ENCODE measurements at places on chromosomes 3 and 15. TPM values are rescaled to one million over a fixed set of nuclear protein-coding genes. Genes with fewer than 3 reads are reported as not detected.

GRCh38 chr3:111794711-111795110 is 64.4 kb upstream of the PHLDB2 start:
- DNase-seq, result no peak

DNA sequence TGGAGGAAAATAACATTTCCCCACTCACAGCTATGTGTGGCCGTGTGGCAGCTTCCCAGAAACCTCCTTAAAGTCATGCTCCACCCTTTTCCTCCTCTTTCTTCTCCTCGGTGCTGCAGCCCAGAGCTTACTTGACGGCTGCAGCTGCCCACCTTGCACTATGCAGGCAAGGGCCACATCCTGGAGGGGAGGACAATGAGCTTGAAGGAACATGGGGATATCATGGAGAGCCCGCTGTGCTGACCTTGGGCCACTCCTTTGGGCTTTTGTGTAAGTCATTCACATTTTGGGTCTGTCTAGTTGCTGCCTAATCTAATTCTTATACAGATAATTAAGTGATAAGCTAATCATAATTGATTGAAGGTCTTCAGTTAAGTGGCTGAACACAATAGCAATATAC is 28.0 kb downstream of the PRR20G start:
- no peak for DNase-seq

PP2D1 gene
- not detected for total RNA-seq

DNA sequence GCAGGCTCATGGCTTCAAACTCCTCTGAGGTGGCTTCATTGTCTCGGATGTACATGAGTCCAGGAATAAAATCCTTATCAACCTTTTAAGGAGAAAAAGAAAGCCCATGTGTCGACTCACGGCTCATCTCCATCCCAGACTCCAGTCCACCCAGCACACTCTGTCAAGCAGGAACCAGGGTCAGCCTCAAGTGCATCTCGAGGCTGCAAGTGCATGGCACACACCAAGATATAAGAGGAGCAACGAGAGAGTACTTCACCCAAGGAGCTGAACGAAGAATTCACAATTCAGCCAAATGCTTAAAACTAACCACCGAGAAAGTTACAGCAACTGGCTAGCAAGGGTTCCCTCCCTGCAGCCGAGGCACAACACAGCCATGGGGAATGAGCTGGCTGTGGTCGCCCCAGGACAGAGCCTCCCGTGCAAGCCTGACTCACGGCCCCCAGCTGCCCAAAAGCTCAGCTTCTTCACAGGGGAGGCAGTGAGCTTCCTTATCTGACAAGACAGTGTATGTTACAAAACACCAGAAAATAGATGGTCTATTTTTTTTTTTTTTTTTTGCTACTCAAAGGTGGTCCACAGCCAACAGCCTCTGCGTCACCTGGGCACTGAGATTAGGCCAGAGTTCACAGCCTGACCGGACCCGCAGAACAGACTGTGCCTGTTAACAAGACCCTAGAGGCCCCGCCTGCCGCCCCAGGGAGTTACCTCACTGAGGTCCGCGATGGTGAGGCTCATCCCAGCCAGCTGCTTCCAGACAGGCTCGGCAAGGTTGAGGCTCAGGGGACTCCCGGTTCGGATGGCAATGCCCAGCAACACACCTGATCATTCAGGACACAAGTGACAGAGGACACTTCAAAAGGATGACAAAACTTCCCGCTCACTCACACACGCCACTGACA is 15.9 kb upstream of the OCA2 start:
- DNase-seq, result peak; percentile 51

GRCh38 chr15:66651913-66652642 is 50.0 kb upstream of the SMAD6 start:
- no peak for DNase-seq

GRCh38 chr3:44942202-44942921 is 33.6 kb downstream of the ZDHHC3 start:
- DNase-seq, result no peak

GRCh38 chr3:13007251-13007941 is 65.8 kb downstream of the IQSEC1 start:
- no peak for DNase-seq

DNA sequence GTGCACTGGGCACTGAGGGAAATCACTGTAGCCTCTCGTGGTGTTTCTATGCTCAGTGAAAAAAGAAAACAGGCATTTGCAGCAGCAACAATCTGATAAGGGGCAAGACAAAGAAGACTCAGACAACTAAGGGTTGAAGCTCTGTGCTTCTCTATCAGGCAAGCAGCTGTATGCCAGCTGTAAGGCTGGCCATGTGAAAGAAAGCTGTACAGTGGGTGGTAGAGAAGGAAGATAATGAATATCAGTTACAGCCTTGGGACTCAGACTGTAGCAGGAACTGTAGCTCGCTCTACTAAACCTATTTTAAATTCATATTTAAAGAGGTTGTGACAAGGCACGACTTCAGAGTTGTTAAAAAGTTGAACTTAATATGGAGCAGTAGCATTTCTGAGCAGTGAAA is 76.3 kb downstream of the VGLL3 start:
- DNase-seq, result no peak

DNA sequence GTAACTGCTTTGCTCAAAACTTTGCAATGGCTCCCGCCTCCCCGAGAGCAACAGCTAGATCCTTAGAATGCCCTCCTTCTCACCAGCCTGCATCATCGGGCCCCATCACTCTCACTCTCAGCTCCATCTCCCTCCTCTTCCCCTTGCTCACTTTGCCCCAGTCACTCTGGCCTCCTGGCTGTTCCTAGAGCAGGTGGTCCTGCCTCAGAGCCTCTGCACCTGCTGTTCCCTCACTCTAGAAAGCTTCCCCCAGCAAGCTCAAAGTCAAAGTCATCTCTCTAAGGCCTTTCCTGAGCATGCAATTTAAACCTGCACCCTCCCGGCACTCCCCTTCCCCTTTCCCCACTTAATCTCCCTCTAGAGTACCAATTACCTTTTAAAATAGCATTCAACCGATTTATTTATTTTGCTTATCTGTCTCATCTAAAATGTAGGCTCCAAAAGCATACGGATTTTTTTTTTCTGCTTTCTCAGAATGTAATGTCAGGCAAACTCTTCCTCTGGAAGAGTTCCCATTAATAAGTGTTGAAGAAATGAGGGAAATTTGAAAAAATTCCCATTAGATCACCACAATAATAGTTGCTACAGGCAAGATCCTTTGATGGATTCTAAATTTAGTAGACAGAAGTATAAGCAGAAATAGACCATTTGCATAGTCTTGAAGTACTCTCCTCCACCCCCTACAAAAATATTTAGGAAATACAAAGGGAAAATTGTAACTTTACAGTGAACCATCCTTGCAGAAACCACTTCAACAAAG is 15.9 kb upstream of the HES1 start:
- no peak for DNase-seq
